GOT3 (cell line): ENCODE measurements at places on chromosomes 2 and 18.

GRCh38 chr2:49306925-49307324 is 152.6 kb upstream of the FSHR start:
- no peak for DNase-seq

GRCh38 chr2:189709501-189710221 is 35.2 kb downstream of the ANKAR start:
- DNase-seq = no peak

DNA sequence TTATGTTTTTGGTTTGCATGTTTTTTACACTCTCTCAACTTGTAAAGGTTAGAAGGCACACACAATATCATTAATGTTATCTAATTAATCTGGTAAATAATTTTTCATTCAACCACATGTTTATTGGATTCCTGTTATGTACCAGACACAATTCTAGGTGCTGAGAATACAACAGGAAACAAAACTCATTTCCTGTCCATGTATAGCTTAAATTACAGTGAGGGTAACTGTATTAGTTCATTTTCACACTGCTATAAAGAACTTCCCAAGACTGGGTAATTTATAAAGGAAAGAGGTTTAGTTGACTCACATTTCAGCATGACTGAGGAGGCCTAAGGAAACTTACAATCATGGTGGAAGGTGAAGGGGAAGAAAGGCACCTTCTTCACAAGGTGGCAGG is 270.5 kb downstream of the TRIB2 start:
- no peak for DNase-seq

DNA sequence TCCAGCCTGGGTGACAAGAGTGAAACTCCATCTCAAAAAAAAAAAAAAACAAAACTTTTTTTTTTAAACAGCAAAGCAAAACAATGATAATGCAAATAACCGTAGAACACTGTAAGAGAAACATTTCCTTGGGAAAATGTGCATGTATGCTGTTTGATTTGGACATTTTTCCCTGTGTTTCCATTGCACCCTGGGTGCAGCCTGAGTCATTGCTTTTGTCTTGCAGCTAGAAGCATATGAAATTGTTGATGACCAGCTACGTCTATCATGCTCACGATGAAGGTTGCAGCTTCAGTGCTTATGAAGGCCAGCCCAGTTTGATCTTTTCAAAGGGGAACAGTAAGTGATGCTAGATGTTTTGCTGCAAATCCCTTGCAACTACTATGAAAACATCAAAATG is 41.5 kb downstream of the MOGAT1 start:
- no peak for DNase-seq

DNA sequence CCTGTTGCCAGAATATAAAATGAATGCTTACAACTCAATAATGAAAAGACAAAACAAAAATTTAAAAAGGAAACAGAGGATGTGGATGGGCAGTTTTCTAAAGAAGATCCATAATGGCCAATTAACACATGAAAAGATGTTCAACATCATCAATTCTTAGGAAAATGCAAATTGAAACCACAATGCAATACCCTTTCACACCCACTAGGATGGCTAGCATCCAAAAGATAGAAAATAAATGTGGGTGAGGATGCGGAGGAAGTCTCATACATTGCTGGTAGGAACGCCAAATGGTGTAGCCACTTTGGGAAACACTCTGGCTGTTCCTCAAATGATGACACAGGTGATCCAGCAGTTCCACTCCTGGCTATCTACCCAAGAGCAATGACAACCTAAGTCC is 130.5 kb downstream of the TNS1 start:
- DNase-seq = no peak
